Brain (organoid and tissue), 16 donors: ENCODE measurements at places on chromosomes 4 and X.

DNA sequence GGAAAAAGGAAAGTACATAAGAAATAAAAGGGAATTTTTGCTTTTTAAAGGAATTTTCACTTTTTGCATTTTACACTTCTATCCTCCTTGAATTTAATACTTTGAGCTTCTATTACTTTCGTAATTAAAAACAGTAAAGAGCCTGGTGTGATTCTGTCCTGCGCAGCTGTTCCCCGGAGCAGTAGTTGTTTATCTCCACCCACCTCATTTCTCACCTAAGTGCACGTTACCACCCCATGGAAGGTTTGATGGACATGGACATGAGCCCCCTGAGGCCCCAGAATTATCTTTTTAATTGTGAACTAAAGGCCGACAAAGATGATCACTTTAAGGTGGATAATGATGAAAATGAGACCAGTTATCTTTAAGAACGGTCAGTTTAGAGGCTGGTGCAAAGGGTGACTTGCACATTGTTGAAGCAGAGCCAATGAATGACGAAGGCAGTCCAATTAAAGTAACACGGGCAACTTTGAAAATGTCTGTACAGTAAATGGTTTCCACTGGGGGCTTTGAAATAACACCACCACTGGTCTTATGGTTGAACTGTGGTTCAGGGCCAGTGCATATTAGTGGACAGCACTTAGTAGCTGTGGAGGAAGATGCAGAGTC, 52.1 kb upstream of the TEX13D start:
- DNase-seq, result no peak

GRCh38 chr4:53994382-53995102, 69.9 kb downstream of the CHIC2 start:
- no peak for DNase-seq

- no peak for DNase-seq
Measured at GRCh38 chrX:63275127-63275526, 76.0 kb downstream of the SPIN4 start.

DNA sequence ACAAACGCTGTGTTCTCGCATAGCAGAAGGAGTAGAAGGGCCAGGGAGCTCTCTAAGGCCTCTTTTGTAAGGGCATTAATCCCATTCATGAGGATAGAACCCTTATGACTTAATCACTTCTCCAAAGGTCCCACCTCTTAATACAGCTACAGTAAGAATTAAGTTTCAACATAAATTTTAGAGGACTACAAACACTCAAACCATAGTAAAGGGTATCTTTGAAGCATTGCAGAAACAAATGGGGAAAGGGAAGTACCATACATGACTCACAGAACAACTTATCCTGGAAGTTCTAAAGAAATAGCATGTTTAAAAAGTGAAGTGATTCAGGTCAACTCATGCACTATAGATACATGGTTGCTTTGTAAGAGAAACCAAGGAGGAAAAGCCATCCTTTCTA, 680.8 kb downstream of the RPA4 start:
- DNase-seq, result no peak
